ENCODE measurements at places on chromosomes 16 and 17. TPM values are rescaled to one million over a fixed set of nuclear protein-coding genes. Genes with fewer than 3 reads are reported as not detected.

Gene TCAP
- 0.13 TPM for total RNA-seq

Gene EPX
- not detected for total RNA-seq

DNA sequence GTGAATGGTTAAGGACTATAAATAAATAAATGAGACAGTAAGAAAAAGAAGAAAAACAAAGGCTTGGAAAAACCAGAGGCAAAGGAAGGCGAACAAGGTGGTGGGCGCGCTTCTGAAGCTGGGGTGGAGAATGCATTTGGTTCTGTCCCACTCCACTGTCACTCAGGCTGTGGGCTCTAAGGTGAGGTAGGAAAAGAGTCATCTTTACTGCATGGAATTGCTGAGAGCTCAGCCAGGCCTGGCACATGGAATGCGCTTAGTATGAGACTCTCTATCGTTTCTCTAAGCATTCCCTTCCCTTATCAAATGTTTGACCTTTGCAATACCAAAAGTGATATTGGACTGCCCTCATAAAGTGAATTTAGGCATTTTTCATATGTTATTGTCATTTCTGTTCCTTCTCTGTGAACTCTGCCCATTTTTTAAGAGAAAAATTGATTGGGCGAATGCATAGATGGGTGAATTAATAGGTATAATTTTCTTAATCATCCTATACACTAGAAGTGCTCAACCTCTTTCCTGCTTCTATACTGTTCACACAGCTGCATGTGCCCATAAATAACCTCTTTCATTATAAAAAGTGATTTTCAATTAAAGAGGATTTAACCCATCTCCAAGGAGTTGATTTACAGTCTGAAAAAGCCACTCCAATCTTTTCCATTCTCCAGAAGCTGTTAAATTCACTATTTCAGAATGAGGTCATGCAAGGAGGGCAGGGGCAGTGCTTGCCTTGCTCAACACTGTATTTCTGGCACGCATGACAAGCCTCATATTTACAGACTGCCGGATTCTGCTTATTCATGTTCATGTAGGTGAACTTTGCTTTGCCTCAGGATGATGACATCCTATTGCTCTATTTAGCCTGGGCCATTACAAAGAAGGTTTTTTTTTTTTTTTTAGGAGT lies 87.7 kb downstream of the MYH10 start:
- H3K27me3 ChIP-seq: no peaks in the 10 kb centered on the region
- H3K27ac ChIP-seq: peak overlapping the region; percentile 46
- peaks cover 12% of the 10 kb centered on the region for H3K36me3 ChIP-seq
- H3K4me1 ChIP-seq: no peaks in the 10 kb centered on the region
- no peak overlapping the region for H3K4me3 ChIP-seq

GRCh38 chr17:39235555-39236449 lies 10.1 kb upstream of the STAC2 start:
- DNase-seq: peak; percentile 51
- H3K36me3 ChIP-seq: no peaks in the 10 kb centered on the region
- peaks cover 21% of the 10 kb centered on the region for H3K4me1 ChIP-seq
- peaks cover 3% of the 10 kb centered on the region for H3K27me3 ChIP-seq

DNA sequence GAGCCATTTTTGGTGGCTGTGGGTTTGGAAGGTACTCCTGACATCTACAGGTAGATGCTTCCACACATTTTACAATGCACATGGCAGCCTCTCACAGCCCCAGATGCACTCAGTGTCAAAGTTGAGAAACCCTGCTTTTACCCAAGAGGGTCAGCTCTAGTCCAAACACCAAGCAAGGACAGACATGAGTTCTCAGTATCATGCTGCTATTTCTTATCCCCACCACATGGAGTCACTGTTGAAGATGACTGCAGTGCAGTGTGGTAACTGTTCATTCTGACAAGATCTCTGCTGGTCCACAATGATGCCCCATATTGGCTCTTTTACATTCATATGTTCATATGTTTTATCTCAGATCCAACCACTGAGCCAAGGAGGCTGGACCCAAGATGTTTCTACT lies 50.5 kb upstream of the SALL1 start:
- no peak for DNase-seq
- H3K27ac ChIP-seq: no peak overlapping the region
- peaks cover 1% of the 10 kb centered on the region for H3K27me3 ChIP-seq
- H3K4me3 ChIP-seq: no peak overlapping the region
- no peaks in the 10 kb centered on the region for H3K4me1 ChIP-seq

DNA sequence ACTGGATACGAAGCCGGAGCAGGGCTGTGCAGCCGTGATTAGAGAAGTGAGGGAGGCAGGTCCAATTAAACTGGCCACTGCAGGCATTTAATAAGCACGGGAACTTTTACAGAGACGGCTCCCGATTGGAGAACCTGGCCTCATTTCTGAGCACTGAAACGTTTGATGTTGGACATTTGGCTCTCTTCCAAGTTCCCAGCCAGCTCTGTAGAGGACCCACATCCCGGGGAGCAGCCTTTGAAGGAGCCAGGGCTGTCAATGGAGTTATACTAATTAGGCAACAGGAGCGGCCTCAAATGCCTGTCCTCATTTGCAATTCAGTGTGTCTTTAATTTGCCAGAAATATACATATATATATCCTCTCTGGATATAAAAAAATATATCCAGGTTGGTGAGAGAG lies 499.4 kb upstream of the C16orf82 start:
- H3K36me3 ChIP-seq: no peaks in the 10 kb centered on the region
- no peaks in the 10 kb centered on the region for H3K4me1 ChIP-seq
- H3K27me3 ChIP-seq: no peaks in the 10 kb centered on the region
- no peak overlapping the region for H3K4me3 ChIP-seq

DNA sequence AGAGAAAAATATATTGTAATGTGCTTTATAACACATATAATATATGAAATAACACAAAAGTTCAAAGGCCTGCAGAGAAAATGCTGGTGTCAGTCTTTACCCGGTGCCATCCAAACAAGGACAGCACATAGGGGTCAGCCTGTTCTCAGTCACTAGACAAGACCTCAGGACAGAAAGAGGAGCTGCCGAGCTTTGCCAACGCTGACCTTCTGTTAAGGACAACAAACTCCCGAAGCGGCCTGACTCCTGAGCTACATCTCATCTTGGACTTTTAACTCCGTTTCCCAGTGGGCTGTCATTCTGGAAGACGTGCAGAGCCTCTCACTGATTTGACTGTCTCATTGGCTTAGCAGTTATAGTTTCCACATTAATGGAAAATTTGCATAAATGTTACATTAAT lies 6.9 kb downstream of the ELAC2 start:
- peaks cover 16% of the 10 kb centered on the region for H3K4me1 ChIP-seq
- peaks cover 35% of the 10 kb centered on the region for H3K36me3 ChIP-seq
- H3K27ac ChIP-seq: no peak overlapping the region
- H3K27me3 ChIP-seq: no peaks in the 10 kb centered on the region

DNA sequence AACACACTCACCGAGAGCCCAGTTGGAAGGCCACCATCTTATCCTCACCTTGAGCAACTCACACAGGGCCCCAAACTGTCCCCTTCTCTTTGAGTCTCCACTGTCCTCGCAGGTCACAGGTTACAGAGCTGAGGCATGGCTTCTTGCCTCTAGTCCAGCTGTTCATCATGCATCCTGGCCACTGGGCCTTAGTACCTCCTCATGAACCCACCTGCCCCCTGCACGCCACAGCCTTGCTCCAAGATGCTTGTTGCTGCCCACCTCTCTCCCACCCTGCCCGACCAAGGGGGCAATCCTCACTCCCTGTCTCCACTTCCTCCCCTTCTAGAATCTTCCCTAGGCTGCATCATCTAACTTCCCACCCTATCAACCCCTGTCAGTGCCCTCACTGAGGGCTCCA lies 17.1 kb downstream of the CDH5 start:
- H3K4me3 ChIP-seq: no peak overlapping the region
- H3K27ac ChIP-seq: no peak overlapping the region
- peaks cover 5% of the 10 kb centered on the region for H3K36me3 ChIP-seq
- H3K4me1 ChIP-seq: peaks cover 28% of the 10 kb centered on the region

Data from HFFc6 (cell line).